ENCODE measurements at places on chromosomes 5 and 9.

DNA sequence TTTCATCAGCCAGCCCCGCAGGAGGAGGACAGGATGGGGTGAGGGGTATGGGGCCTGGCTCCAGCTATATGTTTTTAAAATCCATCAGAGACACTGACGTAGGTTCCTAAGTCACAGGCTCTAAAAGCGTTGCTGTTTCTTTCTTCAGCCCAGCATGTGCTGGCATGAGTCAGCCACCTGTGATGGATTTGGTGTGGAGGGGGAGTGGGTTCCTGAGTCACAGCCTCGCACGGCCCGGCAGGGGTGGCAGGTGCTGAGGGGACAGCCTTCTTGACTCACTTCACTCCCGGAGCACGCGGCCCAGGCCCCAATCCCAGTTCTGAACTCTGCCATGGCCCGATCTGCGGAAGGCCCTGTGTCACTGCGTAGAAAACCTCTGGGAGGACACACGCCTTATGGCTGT, 38.8 kb upstream of the RPL26L1 start:
- no peak for DNase-seq

DNA sequence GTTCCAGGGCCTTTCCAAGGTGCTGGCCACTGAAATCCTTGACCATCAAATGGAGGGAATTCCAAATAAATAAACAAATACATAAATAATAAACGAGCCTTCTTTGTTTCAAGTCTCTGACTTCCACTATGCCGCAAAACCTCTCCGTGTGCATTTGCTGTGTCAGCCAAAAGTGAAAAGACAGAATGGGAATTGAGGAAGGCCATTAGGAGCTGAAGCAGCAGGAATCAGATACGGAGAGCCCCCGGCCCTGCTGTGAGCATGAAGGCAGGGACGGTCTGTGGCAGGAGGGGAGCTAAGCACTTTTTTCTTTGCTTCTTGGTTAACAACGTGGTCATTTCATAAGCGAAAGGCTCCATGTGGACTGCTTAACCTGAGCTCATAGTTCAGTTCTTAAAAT, 26.1 kb downstream of the PLPPR1 start:
- DNase-seq: no peak

DNA sequence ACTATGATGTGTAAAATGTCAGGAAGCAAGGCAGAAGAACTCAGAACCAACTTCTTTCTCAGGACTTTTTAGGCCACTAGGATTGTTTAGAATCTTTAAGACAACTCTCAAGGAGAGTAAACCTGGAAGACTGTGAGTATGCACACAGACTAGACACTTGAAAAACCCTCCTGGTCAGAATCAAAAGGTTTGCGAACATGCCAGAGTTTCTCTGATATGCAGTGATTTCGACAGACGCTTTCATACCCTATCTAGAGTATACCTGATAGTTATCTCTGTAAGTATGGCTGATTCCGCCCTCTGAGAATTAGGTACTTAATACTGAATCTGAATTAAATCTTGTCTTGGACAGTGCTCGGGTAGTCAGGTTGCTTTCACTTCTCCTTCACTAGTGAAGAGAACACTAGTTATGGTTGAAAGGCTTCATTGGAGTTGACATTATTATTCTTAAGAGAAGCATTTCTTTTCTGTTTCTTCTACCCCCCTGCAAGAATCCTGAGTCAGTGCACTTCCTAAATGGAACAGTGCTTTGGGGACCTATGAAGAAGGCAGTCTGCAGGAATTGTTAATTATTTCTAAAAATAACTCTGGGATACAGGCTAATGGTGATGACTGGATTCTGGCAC, 158.1 kb downstream of the HACD4 start:
- no peak for DNase-seq

DNA sequence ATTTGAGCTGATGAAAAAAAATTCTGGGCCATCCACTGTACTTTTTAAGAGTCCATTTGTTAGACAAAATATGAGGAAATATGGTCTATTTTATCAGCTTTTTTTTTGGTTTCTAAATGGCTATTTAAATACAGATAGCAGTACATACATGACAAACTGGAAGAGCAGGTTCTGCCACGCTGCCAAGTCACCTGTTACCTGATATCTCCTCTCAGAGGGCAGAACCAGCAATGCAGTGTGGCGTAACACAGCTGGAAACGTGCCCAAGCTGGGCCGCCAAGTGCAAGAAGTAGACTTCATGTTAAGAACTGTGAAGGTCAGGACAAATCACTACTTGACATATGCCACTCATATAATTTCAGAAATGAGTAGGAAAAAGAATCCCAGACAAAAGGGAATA, 8.1 kb downstream of the MCIDAS start:
- DNase-seq: no peak

GRCh38 chr9:124477648-124478285, 27.5 kb downstream of the ADGRD2 start:
- DNase-seq: no peak

DNA sequence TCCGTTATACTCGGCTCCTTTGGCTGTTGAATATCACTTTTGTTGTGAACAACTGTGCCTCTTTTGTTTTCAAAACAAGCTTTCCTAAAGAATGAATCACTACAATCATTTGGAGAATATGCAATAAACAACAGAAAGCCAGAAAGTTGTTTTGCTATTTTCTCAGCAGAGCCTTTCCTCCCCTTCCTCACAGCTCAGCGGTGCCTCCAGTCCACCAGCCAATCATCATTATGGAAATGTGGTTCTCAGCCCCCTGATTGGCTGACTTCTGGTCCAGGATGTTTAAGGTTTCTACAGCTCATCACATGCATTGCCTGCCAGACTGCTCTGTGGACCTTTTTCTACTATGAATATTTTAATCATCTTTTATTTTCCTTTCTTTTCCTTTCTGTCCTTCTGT, 9.1 kb upstream of the ZNF608 start:
- DNase-seq: no peak

GRCh38 chr5:170552621-170553115, 48.8 kb downstream of the KCNIP1 start:
- no peak for DNase-seq

DNA sequence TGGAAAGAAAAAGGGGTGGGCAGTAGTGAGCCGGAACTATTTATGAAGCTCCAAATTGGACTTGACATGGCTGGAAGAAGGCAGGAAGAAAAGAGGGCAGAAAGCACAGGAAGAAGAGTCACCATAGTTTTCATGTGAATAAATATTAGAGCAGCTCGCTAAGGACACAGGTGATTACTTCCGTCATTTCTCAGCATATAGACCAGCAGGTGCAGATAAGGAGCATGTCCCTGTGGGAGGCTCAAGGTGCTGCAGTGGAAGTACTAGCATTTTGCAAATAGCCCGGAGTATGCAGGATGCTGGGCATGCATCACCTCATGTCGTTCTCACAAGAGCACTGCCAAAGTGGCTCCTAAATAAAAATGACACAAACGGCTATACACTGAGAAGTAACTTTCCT, 71.3 kb upstream of the HTR4 start:
- DNase-seq: no peak

DNA sequence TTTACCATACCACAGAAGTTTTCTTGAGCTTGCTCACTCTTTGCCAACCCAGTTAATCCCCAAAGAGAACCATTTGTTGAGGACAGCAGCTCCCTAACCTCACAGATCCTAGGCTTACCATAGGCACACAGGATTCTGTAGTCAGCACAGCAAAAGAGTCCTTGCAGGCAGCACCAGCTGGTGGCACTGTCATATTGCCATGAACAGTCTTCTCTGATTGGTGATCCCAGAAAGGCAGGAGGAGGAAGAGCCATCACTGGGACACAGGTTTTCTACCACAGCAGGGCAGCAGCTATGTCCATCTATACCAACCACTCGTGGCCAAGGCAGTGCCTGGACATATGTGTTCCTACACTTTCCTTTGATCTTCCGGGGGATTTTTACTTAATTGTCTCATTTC, 297.1 kb upstream of the CD180 start:
- DNase-seq: no peak

DNA sequence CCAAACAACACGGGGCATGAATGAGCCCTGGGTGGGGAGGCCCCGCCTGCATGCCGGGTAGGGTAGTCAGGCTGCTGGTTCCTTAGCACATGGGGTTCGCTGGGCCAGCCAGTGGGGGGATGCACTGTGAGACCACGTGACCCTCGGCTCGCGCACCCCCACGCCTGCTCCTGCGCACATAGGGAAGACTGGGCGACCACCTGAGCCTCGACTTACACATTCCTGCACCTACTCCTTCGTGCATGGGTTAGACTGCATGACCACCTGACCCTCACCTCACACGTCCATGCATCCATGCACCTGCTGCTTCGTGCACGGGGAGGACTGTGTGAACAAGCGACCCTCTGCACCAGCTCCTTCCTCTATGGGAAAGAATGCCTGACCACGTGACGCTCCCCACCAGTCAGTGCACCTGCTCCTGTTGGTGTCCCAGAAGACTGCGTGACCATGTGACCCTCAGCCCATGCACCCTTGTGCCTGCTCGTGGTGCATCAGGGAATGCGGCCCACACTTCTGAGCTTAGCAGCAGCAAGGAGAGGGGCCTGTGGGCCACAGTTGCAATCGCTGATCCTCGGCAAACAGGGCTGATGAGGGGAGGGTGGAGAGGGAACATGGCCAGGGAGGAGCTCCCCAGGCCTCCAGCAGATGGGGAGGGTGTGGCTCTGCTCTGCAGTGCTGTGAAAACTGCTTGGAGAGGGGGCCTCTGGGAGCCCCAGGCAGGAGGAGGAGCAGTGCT, 18.1 kb downstream of the LPCAT1 start:
- DNase-seq: no peak

DNA sequence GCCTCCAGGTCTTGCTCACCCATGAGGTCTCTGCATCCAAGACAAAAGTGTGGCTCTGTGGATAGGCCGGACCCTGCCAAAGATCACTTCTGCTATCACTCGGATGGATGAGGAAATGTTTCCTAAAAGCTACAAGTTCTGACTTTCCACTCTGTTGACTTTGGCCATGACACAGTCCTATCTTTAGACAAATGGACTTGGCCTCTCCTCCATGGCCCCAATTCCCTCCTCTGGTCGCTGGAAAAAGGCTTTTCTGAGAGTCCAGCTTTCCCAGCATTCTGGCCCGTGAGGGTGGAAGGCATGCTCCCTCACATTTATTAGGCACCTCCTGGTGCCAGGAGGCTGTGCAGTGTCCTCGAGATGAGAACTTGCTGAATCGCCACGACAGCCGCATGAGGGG, 83.1 kb downstream of the COL27A1 start:
- DNase-seq: no peak

DNA sequence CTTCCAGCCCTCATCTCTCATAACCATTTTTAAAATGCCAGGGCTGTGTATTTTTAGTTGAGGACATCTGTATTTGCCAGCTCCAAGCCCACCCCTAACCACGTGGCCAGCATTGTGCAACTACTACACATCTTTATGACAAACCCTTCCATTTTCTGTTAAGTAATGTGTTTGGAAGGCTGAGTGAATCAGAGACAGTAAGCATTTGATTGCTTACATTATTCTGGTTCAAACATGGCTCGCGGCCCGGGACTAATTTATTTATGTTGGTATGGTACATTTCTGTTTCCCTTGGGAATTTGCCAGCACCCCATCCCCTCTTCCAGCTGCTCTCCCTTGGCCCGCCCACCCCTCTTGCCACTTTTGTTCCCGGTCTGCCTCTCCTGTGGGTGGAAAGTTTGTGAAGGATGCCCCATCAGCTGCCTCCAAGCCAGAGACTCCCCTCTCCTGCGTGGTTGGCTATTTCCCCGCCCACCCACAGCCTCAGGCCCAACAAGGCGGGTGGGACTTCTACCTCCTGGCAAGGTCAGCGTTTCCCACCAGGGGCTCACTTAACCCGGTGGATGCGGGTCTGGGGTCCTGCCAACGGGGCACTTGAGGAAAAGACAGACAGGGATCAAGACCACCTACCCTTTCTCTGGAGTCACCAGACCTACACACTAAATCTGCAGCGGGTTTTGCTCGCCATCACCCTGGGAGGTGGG, 162.2 kb downstream of the HSD17B3 start:
- DNase-seq: no peak

DNA sequence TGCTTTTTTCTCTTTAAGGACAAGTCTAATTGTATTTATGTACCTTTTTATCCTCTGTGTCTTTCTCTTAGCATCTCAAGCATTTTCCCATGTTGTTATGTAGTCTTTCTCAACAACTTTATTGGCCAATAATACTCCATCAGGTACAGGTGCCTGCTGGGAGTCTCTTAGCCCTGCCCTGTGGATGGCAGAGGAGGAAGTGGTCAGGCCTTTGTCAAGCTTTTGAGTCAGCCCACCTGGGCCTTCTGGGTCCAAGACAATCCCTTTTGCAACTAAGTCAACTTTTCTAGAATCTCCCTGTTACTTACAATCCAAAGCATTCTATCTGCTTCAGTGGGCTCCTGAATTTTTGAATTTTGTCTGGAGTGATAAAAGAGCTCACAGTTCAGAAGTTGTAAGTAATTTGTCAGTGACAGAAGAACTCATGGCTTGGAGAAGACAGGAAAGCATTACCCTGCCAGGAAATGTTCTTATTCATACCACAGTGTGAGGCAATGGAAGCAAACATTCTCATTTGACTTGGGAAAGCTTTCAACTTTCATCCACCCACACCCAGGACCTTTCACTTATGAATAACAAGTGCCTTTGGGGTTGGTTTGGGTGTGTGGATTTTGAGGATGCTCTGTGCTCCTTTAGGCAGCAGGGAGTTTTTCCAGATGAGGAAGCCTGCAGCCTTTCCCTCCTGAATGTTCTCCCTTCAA, 200.0 kb upstream of the S1PR3 start:
- DNase-seq: peak; percentile 26

- DNase-seq: no peak
Measured at GRCh38 chr9:2043243-2043642, 28.1 kb downstream of the SMARCA2 start.

DNA sequence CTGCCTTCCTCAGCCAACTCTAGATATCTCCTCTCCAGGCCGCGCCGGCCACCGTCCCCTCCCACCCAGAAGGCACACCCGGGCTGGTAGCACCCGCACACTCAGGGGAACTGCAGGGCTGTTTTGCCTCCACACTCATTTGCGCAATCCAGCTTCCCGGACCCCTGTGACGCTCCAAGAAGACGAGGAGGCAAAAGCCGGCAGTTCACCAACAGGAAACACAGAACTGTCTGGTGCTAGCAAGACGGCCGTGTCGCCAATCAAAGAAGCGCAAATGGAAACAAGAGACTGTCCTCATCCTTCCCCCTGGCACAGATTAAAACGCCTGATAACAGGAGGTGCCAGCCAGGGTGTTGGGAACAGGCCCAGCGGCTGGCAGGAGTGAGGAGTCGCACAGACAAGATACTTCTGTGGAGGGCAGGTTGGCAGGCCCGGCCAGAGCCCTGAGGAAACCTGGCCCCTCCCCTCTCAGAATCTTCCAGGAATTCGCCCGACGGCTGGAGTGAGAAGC, 7.8 kb downstream of the AGPAT2 start:
- no peak for DNase-seq

Data from activated CD8-positive, alpha-beta memory T cell treated with anti-CD3 and anti-CD28 coated beads for 24 hours (primary cell).